ENCODE measurements at places on chromosomes 3 and 15.

GRCh38 chr3:157134620-157135191, 25.2 kb downstream of the CCNL1 start:
- no peak for ATAC-seq

GRCh38 chr3:117266806-117267205, 557.2 kb downstream of the TUSC7 start:
- no peak for ATAC-seq

DNA sequence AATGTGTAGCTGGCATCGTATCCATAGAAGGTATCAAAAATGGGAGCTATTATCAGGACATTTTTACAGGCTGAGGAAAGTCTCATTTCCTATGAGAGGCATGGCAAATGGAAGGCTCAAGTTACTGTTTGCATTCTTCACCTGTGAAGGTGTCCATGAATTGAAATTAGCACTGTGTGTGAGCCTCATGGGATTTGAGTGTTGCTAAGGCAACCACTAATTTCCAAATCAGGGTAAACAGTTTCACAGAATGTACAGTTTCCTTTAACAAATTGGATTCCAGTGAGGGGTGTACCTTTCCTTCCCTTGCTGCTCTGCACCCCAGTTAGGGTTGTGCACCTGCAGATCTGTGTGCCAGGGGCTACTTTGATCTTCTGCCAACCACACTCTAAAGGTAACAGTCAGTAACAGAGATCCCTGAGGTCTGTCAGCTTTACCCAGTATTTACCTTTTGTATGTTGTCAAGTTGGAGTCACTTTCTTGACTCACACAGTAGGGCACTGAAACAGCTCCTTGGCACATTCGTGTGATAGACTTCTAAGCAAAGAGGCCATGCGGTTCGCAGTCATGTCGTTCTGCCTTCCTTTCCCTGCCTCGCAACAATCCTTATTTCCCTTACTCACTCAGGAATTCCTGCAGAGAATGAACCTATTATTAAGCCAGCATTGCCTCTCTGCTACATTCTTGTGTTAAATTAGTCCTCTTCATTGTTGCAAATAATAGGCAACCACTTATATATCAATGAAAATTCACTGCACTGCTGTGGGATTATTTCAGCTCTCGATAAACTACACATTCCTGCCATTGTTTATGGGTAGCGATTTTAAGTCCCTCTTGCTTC, 129.8 kb upstream of the GBE1 start:
- ATAC-seq: no peak

GRCh38 chr15:56534728-56535127, 69.8 kb upstream of the MNS1 start:
- no peak for ATAC-seq

GRCh38 chr3:64008487-64009351, 14.6 kb downstream of the PSMD6 start:
- ATAC-seq: no peak
